ENCODE measurements at places on chromosomes 7 and 10.

GRCh38 chr10:58385784-58386112 lies 538 bp downstream of the TFAM start:
- DNase-seq, result no peak

GRCh38 chr7:94882891-94883290 lies 24.5 kb upstream of the PPP1R9A start:
- no peak for DNase-seq

DNA sequence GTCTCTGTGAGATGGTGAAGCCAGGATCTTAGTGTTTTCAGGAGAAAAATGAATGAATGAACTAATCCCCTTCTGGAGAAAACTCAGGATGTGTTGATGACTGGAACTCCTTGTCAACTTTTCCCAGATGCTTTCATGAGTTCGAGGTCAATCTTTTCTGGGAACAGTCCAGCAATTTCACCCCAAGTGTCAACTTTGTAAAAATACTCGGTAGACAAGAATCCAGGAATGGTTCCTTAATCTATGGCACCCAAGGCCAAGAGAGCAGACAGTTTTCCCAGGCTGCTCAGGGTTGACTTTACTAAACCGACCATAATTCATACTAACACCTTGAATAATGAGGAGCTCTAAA lies 31.1 kb upstream of the LYZL1 start:
- DNase-seq, result no peak

DNA sequence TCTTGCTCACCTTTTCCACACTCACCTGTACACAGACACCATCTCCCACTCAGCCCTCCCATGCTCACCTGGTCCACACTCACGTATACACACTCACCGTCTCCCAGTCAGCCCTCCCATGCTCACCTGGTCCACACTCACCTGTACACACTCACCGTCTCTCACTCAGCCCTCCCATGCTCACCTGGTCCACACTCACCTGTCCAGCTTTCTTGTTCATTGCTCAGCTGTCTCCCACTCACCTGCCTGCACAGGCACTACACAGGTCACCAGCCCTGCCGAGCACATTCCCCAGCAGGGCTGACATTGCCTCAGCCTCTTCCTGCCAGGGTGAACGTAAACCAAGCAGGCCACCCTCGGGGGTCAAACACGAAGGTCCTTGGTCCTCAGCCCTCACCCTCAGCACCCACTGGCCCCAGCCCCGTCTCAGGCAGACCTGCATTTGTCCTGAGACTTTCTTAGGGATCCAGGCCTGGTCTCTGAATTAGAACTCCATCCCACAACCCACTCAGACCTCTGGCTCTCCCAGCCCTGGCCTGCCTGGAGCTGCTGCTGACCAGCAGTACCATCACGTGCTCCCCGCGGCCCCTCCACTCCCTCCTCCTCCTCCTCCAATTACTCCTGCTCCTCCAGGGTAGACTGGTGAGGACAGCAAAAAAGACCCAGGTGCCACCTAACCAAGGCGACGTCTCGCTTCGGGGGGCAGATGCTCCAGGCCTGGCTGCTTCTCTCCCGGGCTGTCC lies 12.8 kb upstream of the DNAAF5 start:
- DNase-seq, result no peak

DNA sequence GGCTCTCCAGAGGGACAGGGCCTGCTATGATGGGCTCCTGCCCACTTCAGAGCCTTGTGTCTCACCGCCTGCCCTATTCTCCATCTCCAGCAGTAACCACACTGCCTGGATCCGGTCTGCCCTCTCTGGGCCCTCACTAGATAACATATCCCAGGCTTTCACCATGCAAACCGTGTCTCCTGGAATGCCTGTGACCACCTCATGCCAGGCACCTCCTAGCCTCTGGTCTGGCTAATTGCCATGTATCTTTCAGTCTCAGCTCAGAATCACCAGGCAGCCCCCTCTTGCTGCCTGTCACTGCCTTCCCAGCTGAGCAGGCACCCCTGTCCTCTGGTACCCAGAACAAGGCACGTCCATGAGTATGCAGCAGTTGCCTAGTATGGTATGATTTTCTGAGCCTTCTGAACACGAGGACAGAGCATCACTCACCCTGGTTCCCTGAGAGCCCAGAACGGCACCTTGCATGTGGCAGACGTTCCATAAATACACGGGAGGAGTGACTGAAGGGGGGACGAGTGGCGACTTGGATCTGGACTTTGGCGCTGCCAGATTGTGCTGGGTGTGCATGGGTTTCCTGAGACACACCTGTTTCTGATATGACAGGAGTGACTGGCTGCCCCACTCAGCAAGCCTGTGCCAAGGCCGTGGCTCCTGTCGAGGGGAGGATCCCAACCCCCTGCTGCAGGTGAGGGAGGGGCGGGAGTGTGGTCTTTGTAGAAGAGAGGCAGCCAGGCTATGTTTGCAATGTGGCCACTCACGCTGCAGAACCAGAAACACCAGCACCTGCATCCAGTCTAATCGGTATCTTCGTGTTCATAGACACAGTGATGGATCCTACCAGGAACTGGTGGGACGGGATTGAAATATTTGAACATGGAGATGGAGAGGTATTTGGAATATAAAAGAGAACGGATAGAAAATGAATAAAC lies 95.2 kb downstream of the VOPP1 start:
- no peak for DNase-seq

- DNase-seq, result no peak
Observed at GRCh38 chr10:33252794-33253203, 81.7 kb downstream of the NRP1 start.

GRCh38 chr10:49139846-49140195 lies 6.0 kb upstream of the FAM170B start:
- no peak for DNase-seq

- no peak for DNase-seq
Observed at GRCh38 chr10:104809288-104810090, 168.4 kb downstream of the SORCS3 start.

- DNase-seq, result no peak
Observed at GRCh38 chr7:151115121-151115835, 29.0 kb downstream of the AGAP3 start.

GRCh38 chr7:121960678-121961077 lies 87.7 kb downstream of the PTPRZ1 start:
- no peak for DNase-seq

- no peak for DNase-seq
Observed at GRCh38 chr7:12670000-12670729, 17.3 kb upstream of the ARL4A start.

- no peak for DNase-seq
Observed at GRCh38 chr7:95198863-95199262, 125.5 kb downstream of the PON1 start.

GRCh38 chr10:57891201-57892006 lies 376.3 kb downstream of the IPMK start:
- no peak for DNase-seq

DNA sequence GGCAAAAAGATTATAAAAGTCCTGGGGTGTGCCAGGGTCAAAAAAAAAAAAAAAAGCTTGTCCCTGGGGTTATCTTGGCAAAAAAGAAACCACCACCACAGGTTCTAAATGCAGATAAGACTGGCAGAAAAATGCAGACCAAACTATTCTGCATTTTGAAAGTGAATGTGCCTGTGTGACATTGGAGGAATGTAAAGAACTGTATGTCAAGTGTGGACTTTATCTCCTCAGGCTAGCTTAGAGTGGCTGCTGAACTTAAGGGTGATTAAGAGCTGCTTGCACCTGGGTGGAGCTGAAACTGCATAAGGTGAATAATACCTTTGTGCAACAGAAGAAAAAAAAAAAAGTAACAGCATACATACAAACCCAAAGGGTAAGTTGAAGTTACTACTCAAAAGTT lies 1.3 kb upstream of the NAPEPLD start:
- no peak for DNase-seq

- DNase-seq, result no peak
Observed at GRCh38 chr10:6247041-6247712, 44.4 kb downstream of the PFKFB3 start.

DNA sequence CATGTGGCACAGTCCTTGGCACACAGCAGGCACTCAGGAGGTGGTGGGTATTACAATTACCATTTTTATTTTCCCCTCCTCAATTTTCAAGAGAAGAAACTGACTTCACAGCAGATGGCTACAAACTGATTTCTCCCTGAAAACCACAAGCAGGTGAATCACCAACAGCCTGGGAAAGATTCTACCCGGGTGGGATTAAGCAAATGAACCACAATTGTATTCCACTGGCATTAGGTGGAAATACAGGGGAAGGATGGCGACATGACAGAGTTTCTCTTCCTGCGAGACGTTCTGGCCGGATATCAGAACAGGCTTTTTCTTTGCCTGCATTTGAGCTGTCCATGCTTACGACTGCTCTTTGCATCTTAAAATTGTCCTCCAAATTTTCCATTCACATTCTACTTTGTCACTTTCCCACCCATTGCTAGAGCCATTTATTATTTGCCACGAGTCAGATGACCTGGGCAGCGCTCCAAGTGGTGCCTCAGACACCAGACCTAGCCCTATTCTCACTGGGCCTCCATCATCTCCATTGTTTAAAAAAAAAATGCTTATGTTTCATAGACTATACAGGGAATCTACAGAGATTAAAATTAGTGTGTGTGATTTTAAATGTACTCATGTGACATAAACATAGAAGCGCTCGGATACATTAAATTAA lies 4.6 kb downstream of the DENND11 start:
- no peak for DNase-seq

GRCh38 chr10:3172081-3172445 lies 519 bp downstream of the PITRM1 start:
- no peak for DNase-seq

DNA sequence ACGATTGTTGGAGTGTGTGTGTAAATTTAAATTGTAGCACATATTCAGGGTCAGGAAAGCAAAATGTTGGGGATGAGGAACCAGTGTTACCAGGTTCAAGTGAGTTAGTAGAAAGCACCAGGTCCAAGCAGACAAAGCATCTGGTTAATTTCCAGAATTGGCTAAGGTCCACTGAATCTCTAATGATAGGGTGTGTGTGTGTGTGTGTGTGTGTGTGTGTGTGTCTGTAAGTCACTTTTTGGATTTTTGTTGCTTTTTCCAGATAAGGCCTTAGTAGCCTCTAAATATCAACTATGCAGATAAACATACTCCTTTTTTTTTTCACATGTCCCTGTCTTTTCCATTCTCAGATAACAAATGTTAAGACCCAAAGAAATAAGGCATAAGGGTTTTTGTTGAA lies 36.6 kb upstream of the FMC1 start:
- DNase-seq, result no peak

DNA sequence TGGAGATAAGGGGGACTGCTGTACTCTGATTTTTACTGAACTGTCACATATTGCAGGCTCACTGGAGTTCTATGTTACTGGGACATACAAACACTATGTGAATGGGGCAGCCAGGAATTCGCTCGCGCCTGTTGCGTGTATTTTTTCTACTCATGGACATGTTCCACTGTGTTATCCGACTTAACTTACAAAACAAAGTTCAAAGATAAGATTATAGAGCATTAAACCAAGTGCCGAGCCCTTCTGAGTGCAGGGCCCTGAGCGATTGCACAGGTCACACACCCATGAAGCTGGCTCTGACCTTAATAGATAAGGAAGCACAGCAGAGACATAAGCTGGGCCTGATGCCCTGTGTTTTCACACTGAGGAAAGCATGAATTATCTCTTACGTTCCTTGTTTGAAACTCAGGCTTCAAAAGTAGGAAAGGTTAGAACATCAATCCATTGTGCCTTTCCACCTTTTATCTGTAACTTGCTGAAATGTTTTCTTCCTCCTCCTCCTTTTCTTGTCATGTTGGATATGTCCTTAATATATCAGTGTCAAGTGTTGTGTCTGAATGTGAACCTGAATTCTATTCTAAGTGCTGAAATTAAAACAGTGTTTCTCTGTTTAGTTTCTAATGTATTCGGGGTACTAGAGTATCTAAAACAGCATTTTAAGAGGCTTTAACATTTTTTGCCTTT lies 273.8 kb downstream of the AUTS2 start:
- DNase-seq, result no peak

DNA sequence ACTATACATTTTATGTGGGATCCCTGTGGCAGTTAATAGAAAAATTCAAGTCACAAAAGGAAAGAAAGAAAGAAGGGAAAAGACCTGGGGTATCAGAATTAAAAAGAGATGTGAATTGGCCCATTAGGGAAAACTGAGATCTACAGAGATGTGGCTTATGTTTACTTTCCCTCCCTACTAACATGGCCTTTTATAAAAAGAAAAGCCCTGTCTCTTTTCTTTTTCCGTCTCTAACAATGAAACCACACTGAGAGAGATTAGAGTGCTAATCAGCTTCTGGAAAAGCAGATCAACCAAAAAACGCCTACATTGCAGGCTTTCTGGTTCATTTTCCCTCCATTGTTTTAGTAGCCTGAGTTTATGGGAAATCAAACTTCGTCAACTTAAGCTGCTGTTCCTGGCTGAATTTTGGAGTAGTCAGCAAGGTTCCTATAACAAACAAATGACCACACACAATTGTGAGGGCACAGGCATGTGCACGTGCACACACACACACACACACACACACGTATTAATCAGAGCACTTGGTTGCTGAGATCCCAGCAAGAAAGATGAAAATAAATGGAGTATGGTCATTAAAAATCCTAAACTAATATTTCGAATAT lies 235.1 kb downstream of the SORCS1 start:
- DNase-seq, result no peak

- no peak for DNase-seq
Observed at GRCh38 chr10:31604096-31604495, 285.1 kb downstream of the ZEB1 start.

DNA sequence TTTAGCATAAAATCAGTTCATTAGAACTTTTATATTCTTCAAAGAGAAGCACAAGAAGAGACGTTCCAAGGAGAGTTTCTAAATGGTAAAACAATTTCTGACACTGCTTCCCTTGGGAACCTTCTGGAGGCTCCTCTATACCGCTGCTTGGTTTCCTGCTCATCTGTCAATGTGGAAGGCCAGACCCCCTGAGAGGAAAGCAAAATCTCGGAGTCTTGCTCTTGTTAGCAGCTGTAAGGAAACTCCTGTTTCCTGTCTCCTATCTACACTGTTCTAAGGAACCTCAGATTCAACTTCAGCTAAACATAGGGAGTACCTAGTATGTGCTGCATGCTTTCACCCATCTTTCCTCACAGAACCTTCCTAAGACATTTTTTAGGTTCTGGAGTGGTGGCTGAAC lies 322.2 kb downstream of the BMPER start:
- DNase-seq, result no peak

GRCh38 chr10:30587522-30588031 lies 42.0 kb downstream of the LYZL2 start:
- DNase-seq, result no peak

GRCh38 chr7:157292770-157293412 lies 43.9 kb upstream of the DNAJB6 start:
- no peak for DNase-seq

DNA sequence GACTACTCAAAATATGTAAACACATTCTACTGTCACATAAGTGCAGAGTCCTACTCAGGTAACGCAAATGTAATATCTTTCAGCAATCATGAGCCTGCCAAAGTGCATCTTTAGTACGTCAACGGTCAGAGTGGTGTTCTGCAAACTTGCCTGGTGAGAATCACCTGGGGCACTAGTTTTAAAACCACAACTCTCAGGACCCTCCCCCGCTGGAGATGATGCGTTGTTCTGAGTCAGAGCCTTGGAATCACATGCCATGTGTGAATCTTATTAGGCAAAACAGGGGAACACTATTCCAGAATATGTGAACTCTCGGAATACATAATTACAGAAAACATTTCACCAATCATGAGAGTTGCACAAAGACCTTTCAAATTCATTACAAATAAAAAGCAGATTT lies 115.7 kb downstream of the TPK1 start:
- DNase-seq, result no peak

GRCh38 chr10:32548208-32548607 lies 102.3 kb downstream of the CCDC7 start:
- DNase-seq, result no peak

- DNase-seq, result no peak
Observed at GRCh38 chr10:3421537-3422257, 249.1 kb upstream of the PITRM1 start.

Data from stimulated activated CD4-positive, alpha-beta T cell treated with anti-CD3 and anti-CD28 coated beads, Interleukin-1b, Interleukin-23, amount 100 ng/mL, for 1 hour (primary cell).